Epithelial cell of alveolus of lung (primary cell): ENCODE measurements at places on chromosomes 6 and 20. TPM values are rescaled to one million over a fixed set of nuclear protein-coding genes. Genes with fewer than 3 reads are reported as not detected.

The ACOT8 gene
- 45.8 and 54.5 TPM in 2 replicates for total RNA-seq

The TTLL9 gene
- total RNA-seq, result not detected in 2 replicates

The IP6K3 gene
- total RNA-seq, result 1.2 and 6.6 TPM in 2 replicates

The ID1 gene
- total RNA-seq, result 238 and 993 TPM in 2 replicates

The DTNBP1 gene
- 1.9 and 2.9 TPM in 2 replicates for total RNA-seq

The RSPH3 gene
- 2.7 and 5.0 TPM in 2 replicates for total RNA-seq

The MRPL18 gene
- 75.6 and 96.3 TPM in 2 replicates for total RNA-seq
